Vagina (tissue), 2 donors: ENCODE measurements at places on chromosomes 3 and 15. TPM values are rescaled to one million over a fixed set of nuclear protein-coding genes. Genes with fewer than 3 reads are reported as not detected.

- no peaks in the 10 kb centered on the region for H3K27me3 ChIP-seq
- DNase-seq = no peak
- H3K4me1 ChIP-seq = peaks cover 27% of the 10 kb centered on the region
- H3K4me3 ChIP-seq = no peak overlapping the region
- no peak overlapping the region for H3K27ac ChIP-seq
These were observed 113.3 kb upstream of the PHLDB2 start for GRCh38 chr3:111745786-111746185.

DNA sequence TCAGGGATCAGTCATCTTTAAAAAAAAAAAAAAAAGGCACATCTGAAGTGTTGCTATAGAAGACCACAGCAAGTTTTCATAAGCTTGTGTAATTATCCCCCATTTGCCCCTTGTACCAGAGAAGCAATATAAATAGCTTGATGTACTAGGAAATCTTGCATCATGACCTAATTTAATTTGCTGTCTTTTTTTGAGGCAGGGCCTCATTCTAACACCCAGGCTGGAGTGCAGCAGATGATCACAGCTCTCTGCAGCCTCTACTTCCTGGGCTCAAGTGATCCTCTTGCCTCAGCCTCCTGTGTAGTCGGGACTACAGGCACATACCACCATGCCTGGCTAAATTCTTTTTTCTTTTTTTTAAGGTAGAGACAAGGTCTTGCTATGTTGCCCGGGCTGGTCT, 88.7 kb downstream of the ARIH1 start:
- H3K27ac ChIP-seq = no peak overlapping the region
- DNase-seq = no peak
- no peaks in the 10 kb centered on the region for H3K4me1 ChIP-seq
- H3K27me3 ChIP-seq = no peaks in the 10 kb centered on the region

- no peak for DNase-seq
- no peak overlapping the region for H3K27ac ChIP-seq
- H3K4me1 ChIP-seq = no peaks in the 10 kb centered on the region
- no peaks in the 10 kb centered on the region for H3K36me3 ChIP-seq
- no peak overlapping the region for H3K4me3 ChIP-seq
- H3K27me3 ChIP-seq = no peaks in the 10 kb centered on the region
These were observed 350.5 kb upstream of the THBS1 start for GRCh38 chr15:39230205-39230907.

The CPNE9 gene
- total RNA-seq = not detected

The SYNPR gene
- total RNA-seq = not detected
